T1000 (cell line): ENCODE measurements at places on chromosomes 13 and 19.

- no peak for DNase-seq
These were observed 1.3 kb downstream of the RPS9 start for GRCh38 chr19:54201980-54202379.

DNA sequence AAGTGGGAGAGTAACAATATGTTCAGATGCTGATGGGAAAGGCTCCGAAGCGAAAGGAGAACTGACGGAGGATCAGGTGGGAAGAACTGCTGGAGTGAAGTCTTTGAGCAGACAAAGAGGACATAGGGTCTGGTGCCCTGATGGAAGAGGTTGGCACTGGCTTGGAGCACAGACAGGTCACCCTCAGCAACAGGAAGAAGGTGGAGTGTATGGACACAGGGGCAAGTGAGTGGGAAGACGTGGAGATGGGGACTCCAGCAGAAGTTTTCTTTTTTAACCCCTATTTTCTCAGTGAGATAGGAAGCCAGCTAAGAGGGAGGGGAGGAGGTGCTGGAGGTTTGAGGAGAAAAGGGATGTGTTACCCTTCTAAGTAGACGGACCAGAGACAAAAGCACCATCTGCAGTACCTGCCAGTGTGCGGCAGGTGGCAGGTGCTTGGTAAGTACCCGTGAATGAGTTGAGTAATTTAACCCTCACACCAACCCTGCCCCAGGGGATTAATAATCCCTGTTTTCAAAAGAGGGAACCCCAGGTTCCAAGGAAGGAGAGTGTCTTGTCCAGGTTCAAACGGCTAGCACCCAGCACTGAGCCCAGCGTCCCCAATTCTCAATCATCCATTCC lies 11.2 kb downstream of the HAS1 start:
- DNase-seq: no peak

DNA sequence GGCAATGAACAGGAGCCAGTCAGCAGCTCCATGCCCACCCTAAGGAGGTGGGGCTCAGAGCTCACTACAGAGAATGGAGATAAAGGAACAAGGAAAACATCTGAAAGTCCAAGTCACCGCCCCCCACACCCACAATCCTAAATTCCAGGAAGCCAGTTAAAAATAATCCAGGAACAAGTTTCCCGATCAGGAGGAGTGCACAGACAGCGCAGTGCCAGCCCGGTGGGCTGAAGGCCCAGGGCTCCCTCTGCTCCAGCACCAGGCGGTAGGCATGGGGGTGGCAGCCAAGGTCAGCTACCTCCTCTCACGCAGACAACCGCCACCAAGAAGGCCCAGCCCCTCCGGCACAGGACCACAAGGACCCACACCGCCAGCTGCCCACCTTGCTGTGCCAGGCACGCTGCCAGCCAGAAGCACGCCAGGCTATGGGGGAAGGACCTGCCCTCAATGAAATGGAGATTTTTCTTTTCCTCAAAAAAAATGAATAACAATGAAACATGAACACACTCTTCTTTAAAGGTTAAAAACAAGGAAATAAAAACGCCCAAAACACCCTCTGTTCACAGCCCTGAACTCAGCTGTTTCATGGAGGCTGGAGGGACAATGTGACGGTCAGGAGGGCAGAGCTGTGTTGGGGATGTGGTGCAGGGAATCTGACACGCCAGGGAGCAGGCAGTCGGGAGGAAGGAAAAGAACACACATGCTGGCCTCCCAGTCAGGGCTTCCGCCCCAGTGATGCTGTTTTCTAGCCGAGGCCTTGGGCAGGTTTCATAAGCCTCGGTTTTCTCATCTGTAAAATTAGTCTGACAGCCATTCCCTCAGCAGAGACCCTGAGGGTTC lies 11.0 kb downstream of the STK24 start:
- no peak for DNase-seq

DNA sequence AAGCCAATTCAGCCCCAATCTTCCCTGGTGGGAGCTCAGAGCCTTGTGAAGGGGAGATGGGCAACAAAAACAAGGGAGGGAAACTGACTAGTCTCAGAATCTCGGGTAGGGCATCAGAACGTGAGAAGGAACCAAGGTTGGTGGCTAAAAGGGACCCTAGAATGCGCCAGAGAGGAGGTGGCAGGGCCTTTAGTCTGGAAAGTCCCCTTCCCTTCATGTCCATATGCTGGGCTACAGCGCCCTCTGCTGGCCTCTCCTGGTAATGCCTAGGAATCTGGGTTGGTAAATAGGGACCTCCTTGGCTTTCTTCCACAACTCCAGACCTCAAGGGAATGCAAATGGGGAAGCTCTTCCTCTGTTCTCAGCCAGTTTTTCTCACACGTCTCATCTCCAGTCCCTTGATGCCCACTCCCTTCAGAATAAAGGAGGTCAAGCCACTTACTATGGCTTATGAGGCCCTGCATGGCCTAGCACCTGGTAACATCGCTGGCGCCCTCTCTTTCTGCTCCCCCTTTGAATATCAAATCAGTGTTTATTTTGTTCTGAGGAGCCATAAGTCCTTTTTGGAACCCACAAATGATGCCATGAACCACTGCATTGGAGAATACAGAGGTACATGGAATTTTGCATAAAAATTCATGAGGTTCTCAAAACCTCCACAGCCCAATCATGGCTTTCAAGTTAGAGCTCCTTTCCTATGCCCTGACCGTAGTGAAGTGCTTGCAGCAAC lies 1.4 kb upstream of the CCDC97 start:
- DNase-seq: peak; percentile 73

DNA sequence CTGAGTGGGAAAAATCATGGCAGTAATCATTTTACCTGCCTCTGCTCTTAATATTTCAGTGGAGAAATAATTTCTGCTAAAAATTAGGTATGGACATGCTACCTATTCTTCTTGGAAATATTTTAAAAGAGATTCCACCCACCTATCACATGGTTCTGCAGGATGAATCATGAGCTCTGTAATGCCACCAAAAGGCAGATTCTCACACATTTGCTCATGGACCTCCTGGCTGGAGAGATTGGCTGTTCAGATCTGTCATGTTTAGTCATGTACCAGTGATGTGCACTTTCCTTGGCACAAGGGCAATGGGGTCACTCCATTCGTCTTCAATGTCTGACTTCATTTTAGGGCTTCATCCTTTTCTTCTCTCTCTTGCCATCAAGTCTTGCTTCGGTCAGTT lies 101.8 kb upstream of the MBNL2 start:
- DNase-seq: no peak

- DNase-seq: no peak
These were observed 11.3 kb downstream of the CD70 start for GRCh38 chr19:6579450-6580178.

GRCh38 chr19:55212447-55212846 lies 3.1 kb upstream of the PTPRH start:
- DNase-seq: no peak

DNA sequence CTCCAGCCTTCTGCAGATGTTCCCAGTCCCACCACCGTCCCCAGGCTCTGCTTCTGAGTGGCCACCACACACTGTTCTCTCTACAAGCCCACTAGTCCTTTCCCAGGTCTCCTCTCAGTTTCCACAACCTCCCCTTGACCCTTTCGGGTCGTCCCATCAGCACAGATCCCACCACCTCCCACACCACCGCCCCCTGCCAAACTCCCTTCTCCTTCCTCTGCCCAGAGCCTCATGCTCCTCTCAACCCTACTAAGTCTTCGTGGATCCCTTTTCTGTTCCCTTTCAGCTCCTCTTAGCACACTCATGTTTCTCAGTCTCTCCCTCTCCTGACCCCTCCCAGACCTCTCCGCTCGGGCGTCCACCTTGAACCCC lies 1.9 kb downstream of the NAPA start:
- DNase-seq: no peak

GRCh38 chr13:71827241-71827640 lies 39.8 kb downstream of the DACH1 start:
- no peak for DNase-seq

DNA sequence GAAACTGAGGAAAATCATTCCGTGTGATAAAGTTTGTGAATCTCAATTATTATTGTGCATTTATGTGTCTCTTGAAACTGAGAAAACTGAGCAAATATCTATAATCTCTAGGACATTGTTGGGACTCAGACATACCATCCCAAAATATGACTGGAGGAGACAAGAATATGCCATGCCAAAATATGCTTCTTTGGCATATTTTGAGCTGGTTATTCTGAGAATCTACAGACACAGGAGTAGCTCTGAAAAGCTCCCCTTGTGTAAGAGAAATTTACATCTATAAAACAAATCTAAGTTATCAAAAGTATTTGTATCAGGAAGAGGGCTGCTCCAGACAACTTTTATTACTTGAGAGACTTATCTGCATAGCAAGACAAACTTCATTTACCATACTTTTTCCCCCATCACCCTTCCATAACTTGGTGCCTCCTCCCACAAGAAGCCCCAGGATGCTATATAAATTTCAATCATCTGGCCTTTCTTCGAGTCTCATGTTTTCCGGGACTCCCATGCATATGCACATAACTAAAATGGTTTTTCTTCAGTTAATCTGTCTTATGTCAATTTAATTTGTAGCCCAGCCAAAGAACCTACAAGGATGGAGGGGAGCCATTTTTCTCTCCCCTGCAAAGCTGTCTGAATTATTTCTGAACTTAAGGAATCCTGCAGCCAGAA lies 28.6 kb upstream of the NDFIP2 start:
- DNase-seq: no peak

DNA sequence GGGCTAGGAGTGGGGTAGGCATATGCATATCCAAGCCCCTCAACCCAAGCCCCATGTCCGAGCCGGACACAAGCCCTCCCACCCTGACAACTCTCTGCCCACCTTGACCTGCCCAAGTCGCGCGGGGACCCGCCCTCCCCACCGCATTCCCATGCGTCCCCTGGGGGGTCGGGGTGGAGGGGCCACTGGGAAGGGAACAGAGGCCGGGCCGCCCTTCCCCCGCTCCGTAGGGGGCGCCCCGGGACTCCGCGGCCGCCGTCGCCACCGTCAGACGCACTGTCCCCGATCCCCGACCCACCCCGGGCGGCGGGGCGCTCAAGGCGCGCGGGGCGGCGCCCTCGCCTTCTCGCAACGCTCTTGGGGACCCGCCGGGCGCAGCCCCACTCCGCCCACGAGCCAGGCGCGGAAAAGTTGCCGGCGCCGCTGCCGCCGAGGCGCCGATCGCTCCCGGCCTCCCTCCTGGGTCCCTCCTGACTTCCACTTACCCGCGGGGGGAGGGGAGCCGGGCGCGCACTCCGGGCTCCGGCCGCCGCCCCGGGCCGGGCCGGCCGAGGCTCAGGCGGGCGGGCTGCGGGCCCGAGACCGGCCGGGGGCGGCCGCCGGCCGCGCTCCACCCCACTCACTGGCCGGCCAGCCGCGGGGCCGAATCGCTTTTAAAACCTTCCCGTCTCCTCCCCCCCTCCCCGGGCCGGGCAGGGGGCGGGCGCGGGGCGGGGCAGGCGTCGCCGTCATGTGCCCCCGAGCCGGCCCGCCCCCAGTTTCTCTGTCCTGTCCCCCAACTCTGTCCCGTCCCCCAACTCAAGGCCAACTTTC lies 34.4 kb upstream of the NANOS3 start:
- peak; percentile 63 for DNase-seq

DNA sequence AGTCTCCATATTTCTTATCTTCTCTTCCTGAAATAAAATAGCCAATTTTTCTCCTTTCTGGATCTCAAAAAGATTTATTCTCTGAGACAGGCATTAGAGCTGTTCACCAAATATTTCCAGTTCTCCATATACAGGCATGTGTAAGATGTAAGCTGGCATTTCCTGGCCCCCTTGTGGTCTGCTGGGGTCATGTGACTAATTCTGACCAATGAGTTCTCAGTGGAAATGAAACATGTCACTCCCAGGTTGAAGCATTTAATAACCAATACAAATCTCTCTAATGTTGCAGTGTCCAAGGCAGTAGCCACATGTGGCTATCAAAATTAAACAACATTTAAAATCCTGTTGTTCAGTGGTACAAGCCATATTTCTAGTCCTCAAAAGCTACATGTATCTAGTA lies 14.8 kb upstream of the CACNA1A start:
- no peak for DNase-seq

DNA sequence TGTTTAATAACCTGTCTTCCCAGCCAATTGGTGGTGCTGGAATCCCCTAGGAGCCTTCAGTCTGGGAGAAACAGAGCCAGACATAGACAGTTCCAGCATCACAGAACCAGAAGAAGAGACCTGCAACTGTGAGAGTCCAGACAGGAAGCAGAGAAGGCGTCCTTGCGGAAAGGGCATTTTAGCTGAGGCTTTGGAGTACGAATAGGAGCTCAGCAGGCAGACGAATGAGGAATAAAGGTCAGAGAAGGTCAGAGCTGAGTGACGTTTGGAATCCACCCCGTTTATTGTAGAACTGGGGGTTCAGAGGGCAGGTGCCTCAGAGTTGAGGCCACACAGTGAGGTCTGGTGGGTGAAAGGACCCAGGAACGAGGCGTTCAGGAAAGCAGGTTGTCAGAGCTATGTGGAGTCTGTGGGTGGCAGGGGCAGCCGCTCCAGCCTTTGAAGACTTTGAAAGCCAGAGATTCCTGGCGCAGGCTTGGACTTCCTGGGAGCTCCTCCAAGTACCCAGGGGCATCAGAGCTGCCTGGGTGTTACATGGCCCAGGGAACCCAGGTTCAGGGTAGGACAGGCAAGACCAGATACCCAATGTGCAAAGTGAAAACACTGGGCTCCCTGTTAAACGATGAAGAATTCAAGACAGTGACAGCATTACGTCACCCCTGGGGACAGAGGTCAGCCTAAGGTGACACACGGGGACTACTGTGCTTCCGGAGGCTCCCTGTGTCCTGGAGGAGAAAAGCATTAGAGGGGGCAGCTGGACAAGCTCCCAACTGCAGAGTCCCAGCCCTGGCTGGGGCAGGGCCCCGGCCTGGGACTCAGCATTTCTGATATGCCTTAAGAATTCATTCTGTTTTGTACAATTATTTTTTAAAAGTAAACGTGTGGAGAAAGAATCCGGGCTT lies 5.5 kb downstream of the ARRDC2 start:
- DNase-seq: no peak

GRCh38 chr19:5271145-5271544 lies 69.5 kb downstream of the PTPRS start:
- DNase-seq: no peak

GRCh38 chr13:99666146-99666805 lies 165.0 kb downstream of the TM9SF2 start:
- no peak for DNase-seq

GRCh38 chr19:28705008-28705407 lies 507.9 kb downstream of the UQCRFS1 start:
- DNase-seq: peak; percentile 45

DNA sequence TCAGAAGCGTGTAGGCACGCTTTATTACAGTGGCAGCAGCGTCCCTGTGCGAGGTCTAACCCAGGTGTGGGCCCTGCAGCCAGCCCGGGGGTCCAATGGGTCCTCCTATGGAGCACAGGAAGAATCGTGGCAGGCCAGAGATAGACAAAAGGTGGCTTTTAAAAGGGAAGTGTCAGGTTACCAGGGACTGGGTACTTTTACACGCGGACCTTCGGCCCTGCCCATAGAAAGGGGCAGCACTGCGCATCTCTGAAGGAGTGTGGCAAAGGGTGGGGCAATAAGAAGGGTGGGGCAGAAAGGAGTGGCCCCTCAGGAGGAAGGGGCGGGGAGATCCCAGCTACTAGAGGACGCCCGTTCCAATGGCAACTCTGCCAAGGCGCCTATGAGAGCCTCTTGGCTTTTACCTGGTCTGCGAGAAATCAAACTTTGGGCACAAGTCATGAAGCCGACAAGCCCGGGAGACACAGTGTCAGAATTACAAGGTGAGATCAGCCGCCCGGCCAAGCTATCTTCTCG lies 1419.8 kb downstream of the UQCRFS1 start:
- DNase-seq: peak; percentile 60
